ENCODE measurements at places on chromosomes 16 and 17.

GRCh38 chr16:10169031-10169430 lies 13.2 kb downstream of the GRIN2A start:
- DNase-seq = no peak

DNA sequence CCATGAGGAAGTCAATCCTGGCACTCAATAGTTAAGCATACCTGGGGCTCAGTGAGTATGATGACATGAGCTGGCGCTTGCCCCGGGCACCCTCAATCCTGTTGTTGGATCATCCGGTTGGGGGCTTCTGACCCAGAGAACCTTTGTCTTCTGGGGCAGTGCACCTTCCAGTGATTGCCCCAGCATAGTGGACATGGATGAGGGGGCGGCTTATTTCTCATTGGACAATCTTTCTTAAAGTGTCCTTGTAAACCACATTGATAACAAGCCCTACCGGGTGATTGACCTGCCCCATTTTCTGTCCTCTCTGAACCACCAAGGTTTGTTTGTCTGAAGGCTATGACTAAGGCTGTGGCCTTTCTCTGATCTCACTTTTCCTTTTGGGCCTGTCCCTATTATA lies 18.2 kb downstream of the IGSF6 start:
- DNase-seq = no peak

- DNase-seq = no peak
These were observed 470.7 kb downstream of the SOX9 start for GRCh38 chr17:72591289-72592241.

- DNase-seq = peak; percentile 67
These were observed 6.8 kb downstream of the UBALD2 start for GRCh38 chr17:76271669-76272540.

GRCh38 chr17:28954886-28955285 lies 3.6 kb upstream of the PHF12 start:
- no peak for DNase-seq

DNA sequence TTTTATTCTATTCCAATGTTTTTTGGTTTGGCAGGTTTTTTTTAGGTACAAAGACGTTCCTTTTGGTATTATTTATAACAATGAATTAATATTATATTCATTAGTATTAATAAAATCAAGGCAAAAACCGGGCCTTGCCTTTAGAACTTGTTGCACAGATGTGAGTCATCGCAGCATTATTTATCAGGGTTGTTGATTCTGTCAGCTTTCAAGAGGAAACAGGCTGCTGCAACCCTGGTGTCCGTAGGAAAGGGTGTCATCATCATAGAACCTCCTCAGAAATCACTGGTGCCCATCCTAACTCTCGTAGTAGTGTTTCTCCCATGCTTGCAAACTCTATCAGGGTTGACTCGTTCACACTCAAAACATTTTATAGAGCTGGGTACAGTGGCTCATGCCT lies 10.2 kb upstream of the LRRC37B start:
- DNase-seq = no peak

DNA sequence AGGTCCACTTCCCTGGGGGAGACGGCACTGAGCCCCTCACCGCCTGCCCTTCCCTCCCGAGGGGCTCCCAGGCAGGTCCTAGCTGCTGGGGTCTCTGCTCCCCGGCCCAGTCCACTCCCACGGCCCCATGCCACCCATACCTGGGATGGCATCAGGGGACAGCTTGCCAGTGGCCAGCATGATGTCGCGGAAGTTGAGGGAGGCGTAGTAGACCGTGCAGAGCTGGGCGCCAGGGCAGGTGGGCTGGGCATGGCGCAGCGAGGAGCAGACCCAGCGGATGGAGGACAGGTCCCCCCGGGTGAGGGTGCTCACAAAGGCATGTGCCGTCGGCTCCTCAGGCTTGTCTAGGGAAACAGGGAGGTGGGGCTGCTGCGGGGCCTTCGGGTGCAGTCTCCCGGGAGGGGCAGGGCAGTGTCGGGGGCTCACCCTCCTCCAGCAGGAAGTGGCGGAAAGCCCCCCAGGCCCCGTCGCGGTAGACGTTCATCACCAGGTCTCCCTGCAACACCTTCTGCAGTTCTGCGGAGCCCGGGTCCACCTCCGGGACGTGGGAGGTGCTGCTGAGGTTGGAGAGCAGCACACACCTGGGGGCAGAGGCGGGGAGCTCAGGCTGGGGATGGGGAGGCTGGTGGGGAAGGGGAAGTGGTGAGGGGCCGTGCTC lies 13.5 kb downstream of the FASN start:
- no peak for DNase-seq

- no peak for DNase-seq
These were observed 22.7 kb downstream of the CYB561 start for GRCh38 chr17:63423251-63423950.

GRCh38 chr17:74357466-74357809 lies 4.2 kb downstream of the BTBD17 start:
- no peak for DNase-seq

GRCh38 chr16:50369133-50369804 lies 481 bp upstream of the BRD7 start:
- no peak for DNase-seq

- no peak for DNase-seq
These were observed 67.8 kb downstream of the CCDC182 start for GRCh38 chr17:57677301-57677700.

DNA sequence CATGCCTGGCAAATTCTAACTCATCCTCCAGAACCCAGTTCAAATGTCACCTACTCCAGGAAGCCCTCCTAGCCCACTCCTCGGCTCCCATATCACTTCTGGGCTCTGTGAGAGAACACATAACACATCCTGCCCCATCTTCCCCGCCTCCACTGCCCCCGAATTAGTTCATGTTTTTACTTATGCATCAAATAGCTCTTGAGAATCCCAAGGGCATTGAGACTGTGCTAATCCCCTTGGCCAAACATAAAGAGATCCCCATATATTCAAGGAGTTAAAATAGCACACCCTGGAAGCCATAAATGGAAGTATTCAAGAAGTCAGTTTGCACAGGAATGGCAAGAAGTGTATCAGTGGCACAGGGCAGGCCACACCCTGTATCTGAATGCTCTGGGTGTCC lies 2.0 kb upstream of the CREBBP start:
- DNase-seq = no peak

GRCh38 chr17:74369221-74369620 lies 1.9 kb downstream of the GPR142 start:
- DNase-seq = no peak

DNA sequence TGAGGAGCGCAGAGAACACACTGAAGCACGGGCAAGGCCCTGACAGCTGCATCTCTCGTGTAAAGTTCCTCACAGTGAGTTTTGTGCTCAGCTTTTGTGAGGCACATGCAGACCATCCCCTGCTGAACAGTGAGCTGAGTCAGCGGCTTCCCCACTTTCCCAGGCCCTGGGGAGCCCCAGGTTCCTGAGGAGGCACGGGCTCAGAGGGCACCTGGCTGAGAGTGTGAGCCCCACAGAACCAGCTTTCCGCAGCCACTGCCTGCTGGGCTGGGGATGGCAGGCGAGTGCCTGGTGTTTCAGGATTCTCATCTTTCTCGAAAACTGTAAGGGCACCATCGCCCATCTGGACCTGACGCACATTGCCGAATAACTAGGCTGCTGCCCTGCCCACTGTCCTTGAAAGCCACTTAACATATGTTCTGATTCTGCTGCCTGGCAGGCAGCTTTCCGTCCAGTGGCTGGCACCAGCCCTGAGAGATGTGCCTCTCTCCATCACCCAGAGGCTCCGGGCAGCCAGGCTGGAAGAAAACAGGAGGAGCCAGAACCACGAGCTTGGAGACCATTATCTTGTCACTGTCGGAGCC lies 266.7 kb upstream of the FOXF1 start:
- no peak for DNase-seq

DNA sequence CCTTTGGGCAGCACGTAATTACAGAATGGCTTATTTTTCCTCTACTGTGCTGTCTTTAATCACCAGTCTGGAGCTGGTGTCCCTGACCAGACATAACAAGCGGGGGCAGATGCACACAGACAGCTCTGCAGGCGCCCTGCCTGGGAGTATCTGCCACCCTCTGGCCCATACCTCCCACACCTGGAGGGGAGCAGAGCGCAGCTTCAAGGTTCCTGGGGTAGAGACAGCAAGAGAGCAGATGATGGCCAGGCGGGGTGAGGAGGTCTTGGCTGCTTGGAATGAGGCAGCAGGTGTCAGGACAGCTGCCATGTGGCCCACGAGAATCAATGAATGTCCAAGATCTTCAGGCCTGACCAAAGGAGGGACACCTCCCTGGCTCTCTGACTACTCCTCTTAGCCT lies 23.8 kb downstream of the TMEM94 start:
- DNase-seq = no peak

- DNase-seq = no peak
These were observed 722.6 kb upstream of the KIF2B start for GRCh38 chr17:53100126-53100525.

DNA sequence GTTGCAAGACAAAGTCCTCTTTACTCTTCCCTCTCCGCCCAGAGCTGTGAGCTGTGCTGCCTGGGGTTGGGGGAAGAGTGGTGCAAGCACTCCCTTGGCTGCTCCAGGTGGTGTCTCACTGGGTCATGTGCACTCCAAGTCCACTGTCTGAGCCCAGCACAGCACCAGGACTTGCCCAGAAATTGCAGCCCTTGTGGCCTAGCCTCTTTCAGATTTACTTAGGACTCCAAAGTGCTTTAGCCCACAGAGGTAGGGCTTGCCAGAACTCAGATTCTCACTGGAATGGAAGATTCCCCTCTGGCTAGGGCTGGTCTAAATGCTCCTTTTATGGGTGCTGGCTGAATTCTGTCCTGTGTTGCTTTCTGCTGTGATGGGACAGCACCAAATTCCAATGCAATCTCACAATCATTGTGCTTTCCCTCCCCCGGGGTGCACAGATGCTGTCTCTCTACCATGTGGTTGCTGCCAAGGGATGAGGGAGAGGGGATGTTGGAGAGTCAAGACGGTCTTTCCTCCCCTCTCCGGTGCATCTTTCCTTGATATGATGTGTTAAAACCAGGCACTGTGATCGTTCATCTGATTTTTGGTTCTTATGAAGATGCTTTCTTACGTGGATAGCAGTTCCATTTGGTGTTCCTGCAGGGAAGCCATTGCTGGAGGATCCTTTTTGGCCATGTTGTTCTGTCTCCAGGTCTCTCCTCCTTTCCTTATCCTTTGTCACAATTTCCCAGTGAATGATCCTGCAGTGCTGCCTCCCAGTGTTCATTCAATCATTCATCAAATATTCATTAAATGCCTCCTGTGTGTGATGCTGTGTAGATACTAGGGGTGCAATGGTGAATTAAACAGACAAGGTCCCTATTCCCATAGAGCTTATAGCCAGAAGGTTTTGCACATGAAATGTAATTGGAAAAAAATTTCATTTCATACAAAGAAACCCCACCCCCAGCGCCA lies 216.3 kb downstream of the SPECC1 start:
- peak; percentile 48 for DNase-seq

- peak; percentile 19 for DNase-seq
These were observed 506.1 kb downstream of the CDH11 start for GRCh38 chr16:64615630-64616280.

GRCh38 chr17:40463122-40463550 lies 19.9 kb downstream of the IGFBP4 start:
- DNase-seq = no peak

- no peak for DNase-seq
These were observed 70.4 kb upstream of the TANC2 start for GRCh38 chr17:62895320-62896301.

GRCh38 chr17:65666876-65667321 lies 105.5 kb upstream of the AXIN2 start:
- DNase-seq = no peak

DNA sequence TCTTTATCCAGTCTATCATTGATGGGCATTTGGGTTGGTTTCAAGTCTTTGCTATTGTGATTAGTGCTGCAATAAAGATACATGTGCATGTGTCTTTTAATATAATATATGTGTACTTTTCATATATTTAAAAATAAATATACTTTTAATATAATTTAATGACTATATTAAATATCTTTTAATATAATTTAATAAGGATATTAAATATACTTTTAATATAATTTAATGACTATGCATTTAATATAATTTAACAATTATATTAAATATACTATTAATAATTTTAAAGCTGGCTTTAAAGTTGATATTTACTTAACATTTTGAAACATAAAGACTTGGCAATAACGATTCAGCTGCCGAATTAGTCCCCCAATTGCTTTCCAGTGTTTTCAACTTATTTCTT lies 1.2 kb downstream of the CCL23 start:
- DNase-seq = no peak

GRCh38 chr17:37841232-37841631 lies 83.0 kb upstream of the TBC1D3K start:
- DNase-seq = no peak

GRCh38 chr17:3043737-3044365 lies 19.6 kb downstream of the OR1D5 start:
- DNase-seq = peak; percentile 73

- no peak for DNase-seq
These were observed 627.2 kb downstream of the TOX3 start for GRCh38 chr16:51919736-51920135.

DNA sequence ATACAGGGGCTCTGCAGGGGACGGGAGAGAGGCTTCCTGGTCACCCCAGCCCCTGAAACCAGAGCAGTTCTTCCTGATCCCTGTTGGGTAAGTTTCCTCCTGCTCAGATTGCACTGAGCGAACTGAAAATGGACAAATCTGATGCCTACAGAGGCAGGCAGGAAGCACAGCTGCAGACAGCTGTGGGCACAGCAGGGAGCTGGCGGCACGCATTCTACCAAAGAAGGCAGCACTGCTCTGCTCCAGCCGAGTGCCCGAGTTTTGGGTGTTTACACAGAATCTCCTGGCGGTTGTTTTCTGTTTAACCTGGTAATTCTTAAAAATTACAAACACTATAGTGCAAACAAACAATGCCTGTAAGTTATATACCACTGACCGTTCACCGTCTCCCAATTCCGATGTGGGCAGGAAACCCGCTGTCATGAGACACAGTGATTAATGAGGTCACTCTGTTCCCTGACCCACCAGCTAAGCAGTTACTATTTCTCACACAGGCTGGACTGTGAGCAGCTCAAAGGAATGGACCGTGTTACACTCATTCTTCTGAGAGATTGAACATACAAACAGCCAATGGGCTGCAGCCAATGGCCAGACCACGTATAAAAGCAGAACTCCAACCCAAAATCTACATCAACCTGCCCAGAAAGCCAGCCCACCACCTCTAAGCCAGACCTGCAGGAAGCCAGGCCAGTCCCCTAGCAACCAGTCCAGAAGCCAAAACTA lies 25.5 kb downstream of the NSMCE1 start:
- no peak for DNase-seq

DNA sequence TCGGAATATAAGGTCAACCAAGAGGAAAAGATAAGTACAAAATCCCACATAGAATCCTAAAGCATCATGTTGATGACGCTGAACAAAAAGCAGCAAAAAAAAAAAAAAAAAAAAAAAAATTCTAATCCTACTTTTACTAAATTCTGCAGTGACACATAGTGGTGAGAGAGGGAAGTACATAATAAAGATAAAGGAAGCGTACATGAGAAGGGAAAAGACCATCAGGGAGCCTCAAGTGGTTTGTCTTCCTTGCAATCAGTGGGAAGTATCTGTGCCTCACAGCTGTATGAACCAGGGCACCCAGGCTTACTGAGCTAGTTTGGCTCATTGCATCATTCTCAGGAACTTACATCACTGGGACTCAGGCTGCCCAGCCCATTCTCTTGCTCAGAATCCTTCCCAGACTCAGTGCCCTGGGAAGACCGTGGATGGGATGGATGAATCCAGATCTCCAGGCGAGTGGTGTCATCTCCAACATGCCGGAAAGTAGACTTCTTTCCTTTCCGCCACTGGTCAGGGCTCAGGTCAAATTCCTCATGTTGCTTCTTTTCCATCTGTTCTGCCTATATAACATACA lies 21.2 kb downstream of the SMG6 start:
- no peak for DNase-seq

Data from H1 (cell line).